ENCODE measurements at places on chromosomes 4 and X.

DNA sequence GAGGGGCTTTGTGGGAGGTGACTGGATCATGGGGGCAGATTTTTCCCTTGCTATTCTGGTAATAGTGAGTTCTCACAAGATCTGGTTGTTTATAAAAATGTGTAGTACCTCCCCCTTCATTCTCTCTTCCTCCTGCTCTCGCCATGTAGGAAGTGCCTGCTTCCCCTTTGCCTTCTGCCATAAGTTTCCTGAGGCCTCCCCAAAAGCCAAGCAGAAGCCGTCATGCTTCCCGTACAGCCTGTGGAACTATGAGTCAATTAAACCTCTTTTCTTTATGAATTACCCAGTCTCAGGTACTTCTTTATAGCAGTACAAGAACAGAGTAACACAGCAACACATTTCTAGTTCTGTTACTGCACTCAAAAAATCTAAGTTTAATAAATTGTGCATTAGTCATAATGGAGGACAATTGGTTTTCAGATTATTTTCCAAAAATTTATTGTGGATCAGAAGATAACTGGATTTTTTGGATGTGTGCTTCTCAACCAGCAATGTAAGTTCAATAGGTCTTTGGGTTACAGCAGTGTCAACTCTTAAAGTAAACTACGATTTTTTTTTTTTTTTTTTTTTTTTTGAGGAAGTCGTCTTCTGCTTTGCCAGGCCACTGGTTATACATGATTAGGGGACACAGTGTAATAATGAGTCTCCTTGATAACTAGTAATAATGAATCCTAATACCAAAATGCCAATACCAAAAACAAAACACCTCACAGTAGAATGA lies 69.9 kb downstream of the CHIC2 start:
- DNase-seq, result no peak

DNA sequence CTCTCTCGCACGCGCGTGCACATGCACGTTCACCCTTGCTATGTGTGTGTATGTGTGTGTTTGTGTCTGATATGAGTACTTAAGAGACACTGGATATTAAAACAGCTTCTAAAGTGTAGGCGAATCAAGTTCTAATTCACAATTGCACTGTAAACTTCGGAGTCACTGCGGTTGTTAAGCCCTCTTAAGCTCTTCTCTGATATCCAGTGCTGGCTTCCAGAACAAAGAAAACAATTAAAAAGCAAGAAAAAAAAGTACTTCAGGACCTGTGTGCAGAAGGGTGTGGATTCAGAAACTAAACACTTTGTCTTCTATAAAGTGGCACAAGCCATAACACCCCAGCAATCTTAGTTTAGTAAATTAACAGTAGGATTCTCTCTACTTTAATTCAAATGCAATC lies 300.2 kb downstream of the PCDH7 start:
- no peak for DNase-seq

GRCh38 chr4:79650217-79650616 lies 242.2 kb upstream of the GK2 start:
- no peak for DNase-seq

- no peak for DNase-seq
These were observed 25.6 kb upstream of the GPR78 start for GRCh38 chr4:8554555-8555100.

DNA sequence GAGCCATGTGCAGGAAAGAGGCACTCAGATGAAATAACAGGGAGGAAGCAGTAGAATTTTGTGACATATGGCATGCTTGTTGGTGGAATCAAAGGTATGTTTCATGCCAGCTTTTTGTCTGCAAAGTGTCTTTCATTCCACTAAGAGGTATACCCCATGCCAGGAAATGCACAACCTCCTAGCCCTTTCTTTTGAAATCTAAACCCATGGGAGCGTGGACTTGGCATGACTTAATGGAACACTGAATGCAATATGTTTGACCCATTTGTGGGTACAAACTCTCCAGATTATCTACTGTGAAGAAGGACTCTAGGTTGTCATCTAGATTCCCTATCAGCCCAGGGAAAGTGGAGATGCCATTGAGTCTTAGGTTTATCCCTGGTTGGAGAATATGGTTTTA lies 338.3 kb upstream of the TEX13C start:
- no peak for DNase-seq

GRCh38 chr4:87266986-87267385 lies 46.6 kb upstream of the KLHL8 start:
- no peak for DNase-seq

DNA sequence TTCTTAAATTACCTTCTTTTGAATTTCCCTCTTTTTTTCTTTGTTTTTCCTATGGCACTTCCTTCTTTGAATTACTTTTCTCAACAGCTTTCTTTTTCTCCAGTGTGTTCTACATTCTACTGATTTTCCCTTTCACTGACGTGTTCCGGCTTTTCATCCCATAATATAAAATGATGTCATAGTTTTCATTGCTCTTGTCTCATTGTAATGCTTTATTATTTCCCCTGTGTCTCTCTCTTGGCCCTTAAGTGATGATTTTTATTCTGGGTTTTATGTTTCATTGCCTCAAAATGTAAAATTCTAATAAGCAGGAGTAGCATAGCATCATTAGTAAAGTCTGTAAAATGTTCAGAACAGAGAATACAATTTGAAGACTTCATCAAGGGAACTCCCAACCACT lies 299.3 kb downstream of the KCTD8 start:
- peak; percentile 19 for DNase-seq
